ENCODE measurements at places on chromosomes 5 and 9.

GRCh38 chr5:131023498-131023865 is 141.6 kb downstream of the HINT1 start:
- DNase-seq: no peak

DNA sequence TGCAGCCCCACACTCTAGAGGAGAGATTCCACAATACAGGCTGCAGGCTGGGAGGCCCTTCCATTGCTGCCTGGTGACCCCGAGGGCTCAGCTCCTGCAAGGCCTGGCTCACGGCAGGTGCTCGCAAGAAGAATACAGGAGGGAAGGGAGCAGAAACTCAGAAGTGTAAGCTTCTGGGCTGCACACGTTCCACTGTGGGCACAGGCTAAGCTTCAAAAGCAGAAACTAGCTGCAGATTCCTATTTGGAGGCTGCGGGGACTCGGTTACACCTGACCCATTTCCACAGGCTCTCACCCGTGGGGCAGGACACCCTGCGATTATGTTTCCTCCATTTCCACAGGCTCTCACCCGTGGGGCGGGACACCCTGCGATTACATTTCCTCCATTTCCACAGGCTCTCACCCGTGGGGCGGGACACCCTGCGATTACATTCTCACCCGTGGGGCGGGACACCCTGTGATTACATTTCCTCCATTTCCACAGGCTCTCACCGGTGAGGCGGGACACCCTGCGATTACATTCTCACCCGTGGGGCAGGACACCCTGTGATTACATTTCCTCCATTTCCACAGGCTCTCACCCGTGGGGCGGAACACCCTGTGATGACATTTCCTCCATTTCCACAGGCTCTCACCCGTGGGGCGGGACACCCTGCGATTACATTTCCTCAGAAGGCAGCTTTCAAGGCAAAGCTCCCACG is 10.3 kb downstream of the LPCAT1 start:
- DNase-seq: no peak

GRCh38 chr9:385818-386398 is 171.2 kb downstream of the DOCK8 start:
- DNase-seq: no peak

DNA sequence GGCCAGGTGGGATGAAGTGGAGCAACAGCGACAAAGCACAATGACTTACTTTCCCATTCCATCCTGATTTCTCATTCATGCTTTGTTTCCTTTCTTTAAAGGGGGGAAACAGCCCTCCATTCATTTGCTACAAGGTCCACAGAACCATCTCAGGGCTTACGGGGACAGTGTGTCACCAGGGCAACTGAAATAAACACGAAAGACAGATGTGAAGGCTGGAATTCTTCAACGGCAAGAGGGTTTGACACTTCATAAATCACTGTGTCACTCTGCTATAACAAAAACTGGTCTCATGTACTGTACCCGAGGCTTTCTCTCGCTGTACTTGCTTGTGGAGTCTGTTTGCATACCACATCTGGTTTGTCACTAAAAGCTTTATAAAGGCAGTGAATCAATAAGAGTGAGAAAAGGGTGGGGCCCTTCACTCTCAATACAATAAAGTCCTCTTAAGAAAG is 150.8 kb downstream of the EFNA5 start:
- no peak for DNase-seq

GRCh38 chr9:131500377-131500776 is 2.3 kb upstream of the POMT1 start:
- DNase-seq: no peak

GRCh38 chr5:41325074-41325473 is 111.7 kb upstream of the C6 start:
- DNase-seq: no peak

DNA sequence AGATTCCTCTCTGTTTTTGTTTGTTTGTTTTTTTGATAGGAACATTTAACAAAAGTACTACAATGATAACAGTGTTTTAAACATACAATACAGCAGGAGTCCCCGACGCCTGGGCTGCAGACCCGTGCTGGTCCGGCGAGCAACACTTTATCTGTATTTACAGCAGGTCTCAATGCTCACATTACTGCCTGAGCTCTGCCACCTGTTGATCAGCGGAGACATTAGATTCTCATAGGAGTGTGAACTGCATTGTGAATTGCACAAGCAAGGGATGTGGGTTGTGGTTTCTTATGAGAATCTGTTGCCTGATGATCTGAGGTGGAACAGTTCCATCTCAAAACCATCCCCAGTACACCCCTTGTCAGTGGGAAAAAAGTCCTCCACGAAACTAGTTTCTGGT is 1068.5 kb upstream of the CDH10 start:
- DNase-seq: no peak

DNA sequence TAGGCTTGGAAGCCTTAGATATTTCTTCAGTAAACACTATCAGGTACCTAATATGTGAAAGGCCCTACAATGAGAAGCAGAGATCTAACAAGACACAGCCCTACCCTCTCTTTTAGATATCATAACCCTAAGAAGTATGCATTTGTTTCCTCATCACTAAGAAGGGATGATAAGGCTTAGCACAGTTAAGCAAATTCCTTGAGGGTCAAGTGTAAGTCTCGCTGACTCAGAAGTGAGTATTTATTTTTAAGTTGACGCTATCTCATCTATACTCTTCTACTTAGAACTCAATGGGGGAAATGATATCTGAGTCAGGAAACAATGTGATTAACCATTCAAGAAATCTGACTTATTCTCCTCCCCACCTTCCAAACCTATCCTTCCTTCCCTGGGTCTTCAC is 149.7 kb downstream of the ESM1 start:
- peak; percentile 32 for DNase-seq

DNA sequence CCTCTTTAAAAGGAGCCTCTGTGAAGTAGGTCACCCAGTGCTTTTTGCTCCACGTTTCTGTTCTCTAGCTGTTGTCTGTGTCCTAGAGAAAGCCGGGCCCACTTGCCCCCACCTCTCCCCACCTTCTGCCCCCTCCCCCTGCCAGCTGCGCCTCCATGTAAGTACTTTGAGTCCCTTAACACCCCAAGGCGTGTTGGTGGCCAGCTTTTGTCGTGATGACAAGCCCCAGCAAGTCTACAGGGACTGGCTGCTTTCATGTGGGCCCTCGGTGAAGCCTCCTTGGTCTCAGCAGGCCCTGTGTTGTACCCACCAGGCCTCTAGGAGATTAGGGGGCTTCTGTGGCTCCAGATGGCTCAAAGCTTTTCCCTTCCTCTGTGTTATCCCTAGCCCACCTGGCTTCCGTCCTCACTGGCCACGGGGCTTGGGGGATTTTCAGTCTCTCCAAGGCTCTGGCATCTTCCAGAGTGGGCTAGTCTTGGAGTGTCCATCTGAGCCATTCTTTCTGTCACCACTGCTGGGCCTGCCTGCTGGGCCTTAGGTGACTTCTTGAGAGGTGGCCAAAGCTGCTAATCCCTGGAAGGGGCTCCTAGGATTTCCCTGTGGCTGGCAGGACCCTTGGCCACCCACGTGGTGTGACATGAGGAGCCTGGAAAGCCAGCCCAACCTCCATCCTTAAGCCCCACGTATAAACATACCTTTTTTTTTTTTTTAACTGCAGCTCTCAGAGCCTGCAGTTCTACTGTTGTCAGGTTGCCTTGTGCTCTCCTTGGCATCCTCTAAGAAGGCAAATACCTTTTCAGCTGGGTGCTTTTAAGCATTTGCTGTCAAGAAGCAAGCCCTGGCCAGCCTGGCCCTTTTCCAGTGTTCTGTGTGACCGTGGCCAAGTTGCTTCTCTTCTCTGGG is 1.1 kb upstream of the NDST1 start:
- DNase-seq: no peak

DNA sequence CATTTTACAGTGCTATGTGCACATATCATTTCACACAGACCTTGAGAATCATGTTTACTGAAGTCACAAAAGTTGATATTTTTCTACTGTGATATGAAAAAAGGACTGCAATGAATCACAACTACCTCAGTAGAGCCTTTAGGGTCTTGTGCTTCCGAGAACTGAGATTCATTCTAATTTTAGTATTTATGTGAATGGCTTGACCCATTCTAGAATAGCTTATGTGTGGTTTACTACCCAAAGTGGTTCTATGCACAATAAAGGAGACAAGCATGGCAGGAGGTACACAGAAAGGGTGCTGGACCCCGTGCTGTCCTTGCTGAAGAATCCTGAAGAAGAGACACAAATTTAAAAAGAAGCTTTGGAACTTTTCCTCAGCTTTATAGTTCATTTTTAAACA is 28.2 kb downstream of the MEF2C start:
- no peak for DNase-seq

GRCh38 chr5:42767491-42768105 is 11.0 kb downstream of the CCDC152 start:
- no peak for DNase-seq

- no peak for DNase-seq
Observed at GRCh38 chr9:104617418-104617817, 586 bp downstream of the OR13C9 start.

Measured in retinal pigment epithelial cell (primary cell).